CD4-positive, alpha-beta T cell treated with Interleukin-2 at 100 ng/mL for 4 hours (primary cell): ENCODE measurements at places on chromosomes 7 and 10.

DNA sequence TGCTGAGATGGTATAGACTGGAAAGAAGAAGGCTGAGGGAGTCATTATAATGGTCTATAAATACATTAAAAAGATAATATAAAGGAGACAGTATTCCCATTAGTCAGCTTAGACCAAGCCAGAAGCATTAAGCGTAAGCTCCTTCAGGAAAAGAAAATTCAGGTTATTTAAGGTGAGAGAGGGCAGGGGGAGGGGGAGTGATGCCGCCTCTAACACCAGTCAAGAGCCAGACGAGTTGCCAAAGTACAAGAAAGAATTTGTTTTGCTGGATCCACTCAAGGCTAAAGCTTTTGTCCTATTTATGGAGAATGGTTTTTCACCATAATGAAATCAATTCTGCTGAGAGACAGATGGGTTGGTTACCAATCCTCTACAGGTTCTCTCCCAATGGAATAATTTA lies 99.3 kb downstream of the CFAP58 start:
- DNase-seq, result no peak

DNA sequence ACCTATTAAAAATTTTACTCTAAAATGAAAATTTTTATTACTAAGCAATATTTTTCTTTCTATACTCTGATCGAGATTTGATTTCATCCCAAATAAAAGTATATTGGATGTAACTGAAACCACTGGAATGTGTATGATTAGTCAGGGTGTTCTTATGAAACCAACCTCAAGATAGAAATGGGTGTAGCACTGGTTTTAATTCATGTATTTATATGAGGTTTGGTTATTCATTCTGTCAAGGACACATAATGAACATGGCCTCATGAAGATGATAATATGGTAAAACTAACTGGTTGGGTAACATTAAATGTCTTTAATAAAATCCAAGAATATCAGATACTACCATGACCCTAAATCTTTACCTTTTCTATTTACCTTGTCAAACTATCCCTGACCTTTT lies 197.7 kb downstream of the SEMA3A start:
- no peak for DNase-seq

DNA sequence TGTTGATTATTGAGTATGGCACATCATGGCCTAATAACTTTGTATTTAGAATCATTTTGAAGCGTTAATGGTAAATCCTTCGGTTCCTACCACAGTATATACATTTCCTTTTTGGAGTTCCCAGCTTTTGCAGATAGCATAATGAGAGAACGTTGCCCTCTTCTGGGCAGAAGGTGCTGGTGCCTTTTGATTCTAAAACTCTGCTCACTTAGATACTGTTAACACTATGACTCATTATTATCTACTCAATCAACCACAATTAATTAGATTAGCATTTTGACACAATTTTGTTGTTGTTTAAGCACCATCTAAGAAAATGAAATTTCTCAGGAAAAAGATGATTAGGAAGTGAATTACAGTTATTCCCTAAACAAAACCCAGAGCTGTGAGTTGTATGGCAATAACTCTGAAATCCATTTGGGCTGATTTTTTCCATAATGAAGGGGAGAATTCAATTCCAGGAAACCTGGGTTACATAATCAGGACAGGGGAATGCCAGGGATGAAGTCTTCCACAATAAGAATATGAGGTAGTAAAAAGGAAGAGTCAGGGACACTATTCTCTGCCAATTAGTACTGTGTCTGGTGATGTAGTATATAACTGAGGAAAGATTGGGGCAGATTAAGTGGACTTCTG lies 11.5 kb upstream of the DLD start:
- DNase-seq, result peak; percentile 65

- no peak for DNase-seq
These were observed 4.2 kb downstream of the C10orf67 start for GRCh38 chr10:23340354-23340753.

GRCh38 chr7:11127114-11127785 lies 153.6 kb downstream of the PHF14 start:
- DNase-seq, result no peak

DNA sequence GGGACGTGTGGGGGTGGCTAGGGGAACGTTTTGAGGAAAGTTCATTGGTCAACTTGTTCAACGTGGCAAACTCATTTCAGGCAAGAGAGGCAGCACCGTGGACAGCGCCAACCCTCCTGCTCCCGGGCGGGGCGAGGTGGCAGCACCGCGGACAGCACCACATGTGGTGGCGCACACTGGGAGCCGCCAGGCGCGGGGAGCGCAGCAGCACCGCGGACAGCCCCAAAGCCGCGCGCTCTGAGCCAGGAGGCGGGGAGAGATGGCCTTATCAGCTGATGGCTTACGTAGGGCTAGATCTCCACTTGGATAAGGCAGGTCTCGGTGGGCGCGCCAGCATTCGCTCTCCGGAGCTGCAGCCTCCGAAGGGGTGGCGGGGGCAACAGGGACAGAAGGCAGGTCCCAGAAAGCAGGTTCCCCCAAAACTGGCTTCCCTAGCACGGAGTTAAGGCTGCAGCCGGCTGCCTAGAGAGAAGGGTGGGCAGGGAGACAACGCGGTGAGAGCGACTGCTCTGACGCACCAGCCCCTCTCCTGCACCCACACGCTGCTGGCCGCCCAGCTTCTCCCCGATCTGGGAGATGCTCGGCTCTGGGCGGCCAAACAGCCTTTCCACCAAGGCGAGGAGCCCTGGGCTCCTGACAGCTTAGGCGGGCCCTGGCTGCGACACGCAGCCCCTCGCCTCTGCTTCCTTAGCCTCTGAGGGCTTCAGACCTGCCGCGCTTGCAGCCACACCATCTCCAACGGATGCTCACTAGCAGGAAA lies at the start of gene HTR5A:
Gene HTR5A, plus strand, starts transcription at position 333 of the 760 bp plus-strand sequence. CDS start 576 bp downstream, outside the sequence.
- peak; percentile 69 for DNase-seq

DNA sequence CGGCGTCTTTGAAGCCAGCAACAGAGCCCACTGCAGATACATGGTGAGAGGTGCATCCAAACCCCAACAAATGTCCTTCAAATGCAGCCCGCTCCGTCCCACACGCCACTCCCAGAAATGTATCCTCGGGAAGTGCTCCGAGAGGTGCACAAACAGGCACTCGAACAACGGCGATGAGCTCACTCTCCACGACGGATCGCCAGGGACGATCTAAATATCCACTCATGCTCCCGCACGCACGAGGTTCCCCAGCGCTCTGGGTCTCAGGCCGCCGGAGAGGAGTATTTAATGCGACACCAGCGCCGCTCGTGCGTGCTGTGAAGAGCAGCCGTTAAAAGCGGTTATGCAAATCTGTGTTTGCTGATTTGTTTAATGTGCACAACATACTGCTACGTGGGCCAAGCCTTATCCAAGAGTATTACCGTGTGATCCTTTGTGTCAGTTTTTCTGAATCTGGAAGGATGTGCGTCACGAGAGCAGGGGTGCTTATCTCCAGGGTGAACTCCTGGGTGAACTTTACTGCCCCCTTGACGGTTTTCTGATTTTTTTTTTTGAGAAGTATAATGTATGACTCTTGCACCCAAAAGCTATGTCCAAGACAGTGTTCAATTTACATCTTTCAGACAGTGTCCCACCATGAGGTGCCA lies 48.5 kb upstream of the PPP2R2D start:
- no peak for DNase-seq

- no peak for DNase-seq
These were observed 50.9 kb downstream of the GLI3 start for GRCh38 chr7:42186151-42186550.

DNA sequence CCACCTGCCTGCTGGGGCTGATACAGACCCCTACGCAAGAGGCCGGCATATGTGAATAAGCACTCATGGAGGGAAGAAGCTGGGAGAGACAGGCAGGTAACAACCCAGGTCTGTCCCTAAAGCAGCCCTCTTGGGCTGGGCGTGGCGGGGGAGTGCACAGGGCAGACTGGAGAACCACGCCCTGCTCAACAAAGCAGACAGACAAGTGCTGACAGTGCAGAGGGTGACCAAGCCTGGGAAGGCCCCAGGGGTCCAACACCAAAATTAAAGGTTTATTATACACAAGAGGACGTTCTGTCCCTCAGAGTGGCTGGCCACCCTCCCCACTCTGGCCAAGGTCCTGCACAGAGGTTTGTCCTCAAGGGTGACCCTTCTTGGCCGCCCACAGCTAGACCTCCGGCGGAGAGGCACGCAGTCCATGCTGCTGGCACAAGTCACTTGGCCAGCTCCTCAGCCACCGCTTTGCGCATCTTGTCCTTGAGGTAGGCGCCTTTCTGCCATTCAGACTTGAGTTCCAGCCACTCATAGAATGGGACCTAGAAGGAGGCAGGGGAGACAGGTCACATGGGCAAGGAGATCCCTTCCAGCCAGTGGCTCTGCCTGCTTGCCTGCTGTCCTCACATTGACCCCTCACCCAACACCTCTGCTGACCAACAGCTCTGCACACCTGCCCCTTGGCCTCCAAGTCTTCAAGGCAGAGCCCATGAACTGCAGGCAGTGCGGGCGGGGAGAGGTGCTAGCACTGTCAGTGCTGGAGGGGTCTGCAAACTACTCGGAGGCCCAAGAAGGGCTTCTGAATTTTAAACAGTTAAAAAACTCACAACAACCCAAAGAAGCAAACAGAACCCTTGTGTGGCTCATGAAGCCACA lies 11.4 kb upstream of the NACAD start:
- DNase-seq, result no peak

GRCh38 chr10:30057894-30058556 lies 1.4 kb downstream of the JCAD start:
- no peak for DNase-seq

DNA sequence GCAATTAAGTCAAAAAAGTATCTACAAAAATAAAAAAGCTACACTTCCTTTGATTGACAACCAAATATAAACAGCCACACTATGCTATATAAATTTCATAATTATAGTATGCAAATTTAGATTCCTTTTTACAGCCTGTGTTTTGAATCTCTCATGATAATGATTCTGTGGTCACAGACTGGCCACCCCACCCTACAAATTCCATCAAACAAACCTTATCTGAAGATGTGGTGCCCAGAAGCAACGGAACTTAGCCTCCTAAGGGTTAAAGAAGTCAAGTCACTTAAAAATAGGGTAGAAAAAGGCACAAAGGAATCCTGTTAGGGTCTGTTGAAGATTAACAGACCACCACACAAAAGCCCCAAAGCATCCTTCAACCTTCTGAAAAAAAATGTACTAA lies 351.8 kb downstream of the INHBA start:
- no peak for DNase-seq
